Stimulated activated memory B cell treated with anti-CD40 and anti-IgM and Interleukin-4, amounts not matched to agents 10 μg/mL and 1 μg/mL and 100 μg/mL, for 72 hours (primary cell): ENCODE measurements at places on chromosomes 2 and 18.

DNA sequence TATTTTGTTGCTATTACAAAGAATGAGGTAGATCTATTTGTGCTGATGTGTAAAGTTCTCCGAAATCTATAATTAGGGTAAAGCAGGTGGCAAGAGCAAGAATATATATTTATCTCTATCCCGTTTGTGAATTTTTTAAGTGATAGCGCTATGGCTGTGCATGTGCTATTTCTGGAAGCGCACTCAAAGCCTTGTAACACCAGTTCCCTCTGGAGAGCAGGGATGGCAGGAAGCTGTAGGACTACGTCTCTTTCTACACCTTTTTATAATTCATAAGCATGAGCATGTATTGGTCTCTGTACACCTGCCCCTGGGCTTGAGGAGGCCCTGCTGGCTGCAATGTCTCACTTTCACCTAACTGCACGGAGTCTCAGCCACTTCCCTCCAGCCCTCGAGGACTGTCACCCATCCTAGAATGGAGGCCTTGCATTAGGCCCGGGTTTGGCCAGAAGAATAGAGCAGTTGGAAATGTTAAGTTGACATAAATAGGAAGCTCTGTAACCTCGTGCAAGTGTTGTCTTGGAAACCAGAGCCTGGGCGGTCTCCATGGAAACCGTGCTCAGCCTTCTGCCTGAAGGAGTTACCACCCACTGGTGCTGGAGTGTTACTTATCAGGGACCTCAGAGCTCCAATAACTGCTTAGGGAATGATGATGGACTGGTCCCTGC is 20.9 kb downstream of the ITM2C start:
- peaks cover 31% of the 10 kb centered on the region for H3K4me1 ChIP-seq
- no peaks in the 10 kb centered on the region for H3K27me3 ChIP-seq
- H3K27ac ChIP-seq = peak overlapping the region; percentile 44
- no peak for ATAC-seq
- no peaks in the 10 kb centered on the region for H3K36me3 ChIP-seq

DNA sequence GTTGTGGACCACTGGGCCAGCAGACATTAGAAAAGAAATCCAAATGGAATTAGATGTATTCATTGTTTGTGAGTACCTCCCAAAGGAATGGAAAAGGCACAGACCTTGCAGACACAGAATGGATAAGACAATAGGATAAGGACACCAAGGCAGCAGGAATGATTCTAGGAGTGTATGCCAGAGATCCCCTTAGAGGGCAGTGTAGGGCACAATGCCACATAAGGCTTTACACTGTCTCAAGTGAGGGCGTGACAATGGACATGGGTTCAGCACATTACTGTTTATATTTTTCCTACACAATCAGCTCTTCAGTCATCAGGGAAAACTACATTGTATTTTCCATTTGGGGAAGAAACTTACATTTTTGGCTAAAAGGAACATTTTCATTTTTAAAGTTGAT is 250.9 kb downstream of the PTH2R start:
- H3K36me3 ChIP-seq = no peaks in the 10 kb centered on the region
- no peaks in the 10 kb centered on the region for H3K4me1 ChIP-seq
- H3K27ac ChIP-seq = no peak overlapping the region
- H3K27me3 ChIP-seq = no peaks in the 10 kb centered on the region

DNA sequence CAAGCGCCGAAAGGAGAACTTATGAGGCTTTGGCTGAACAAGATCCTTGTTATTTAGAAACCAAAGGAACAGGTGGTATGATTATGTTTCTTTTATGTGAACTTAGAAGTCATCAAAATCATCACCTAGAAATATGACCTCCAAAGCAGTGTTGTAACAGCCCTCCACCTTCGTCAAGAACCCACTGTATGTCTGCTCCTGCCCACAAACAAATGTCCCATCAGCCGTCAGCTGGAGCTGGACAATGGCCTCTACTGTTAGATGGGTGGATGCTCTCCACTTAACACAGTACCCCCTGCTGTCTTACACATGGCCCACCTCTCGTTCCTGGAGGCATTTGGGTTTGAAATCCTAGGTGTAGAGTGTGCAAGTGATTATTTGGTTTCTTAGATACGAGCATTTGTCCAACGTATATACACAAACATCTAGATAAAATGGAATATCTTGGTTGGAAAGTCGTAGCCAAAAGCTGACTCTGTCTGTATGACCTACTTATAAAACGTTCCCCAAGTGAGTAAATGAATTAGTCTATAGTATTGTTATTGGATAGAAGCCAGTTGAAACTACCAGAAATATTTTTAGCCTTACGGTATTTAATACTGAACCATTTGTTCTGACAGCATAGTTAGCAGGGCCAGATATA is 113.0 kb downstream of the CRIM1 start:
- no peaks in the 10 kb centered on the region for H3K27me3 ChIP-seq
- no peaks in the 10 kb centered on the region for H3K36me3 ChIP-seq
- no peak overlapping the region for H3K27ac ChIP-seq
- no peak overlapping the region for H3K4me3 ChIP-seq
- H3K4me1 ChIP-seq = no peaks in the 10 kb centered on the region

- H3K27me3 ChIP-seq = no peaks in the 10 kb centered on the region
- H3K27ac ChIP-seq = peak overlapping the region; percentile 17
- H3K4me3 ChIP-seq = no peak overlapping the region
Observed at GRCh38 chr2:230671117-230671516, 41.5 kb upstream of the CAB39 start.

DNA sequence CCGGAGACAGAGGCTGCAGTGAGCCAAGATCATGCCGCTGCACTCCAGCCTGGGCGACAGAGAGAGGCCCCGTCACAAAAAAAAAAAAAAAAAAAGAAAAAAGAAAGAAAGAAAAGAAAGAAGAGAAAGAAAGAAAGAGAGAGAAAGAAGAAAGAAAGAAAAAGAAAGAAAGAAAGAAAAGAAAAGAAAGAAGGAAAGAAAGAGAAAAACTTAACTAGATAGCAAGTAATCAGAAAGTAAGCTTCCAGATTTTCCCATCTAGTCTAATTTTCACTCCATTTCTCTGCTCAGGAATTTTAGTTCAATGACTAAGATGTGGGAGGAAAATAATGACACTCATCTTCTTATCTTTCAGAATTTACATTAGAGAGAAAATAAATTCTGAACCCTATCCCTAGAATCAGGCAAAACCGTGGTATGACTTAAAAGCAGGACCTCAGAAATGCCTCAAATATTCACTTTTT is 2.4 kb downstream of the GFPT1 start:
- H3K36me3 ChIP-seq = peaks cover 24% of the 10 kb centered on the region
- peaks cover 56% of the 10 kb centered on the region for H3K4me1 ChIP-seq
- H3K27ac ChIP-seq = no peak overlapping the region
- ATAC-seq = no peak
- no peaks in the 10 kb centered on the region for H3K27me3 ChIP-seq

- peaks cover 5% of the 10 kb centered on the region for H3K36me3 ChIP-seq
- no peak overlapping the region for H3K4me3 ChIP-seq
- peaks cover 66% of the 10 kb centered on the region for H3K4me1 ChIP-seq
Observed at GRCh38 chr2:39403311-39403710, 33.8 kb downstream of the MAP4K3 start.
